ENCODE measurements at places on chromosomes 1 and 21.

GRCh38 chr1:8109216-8109615, 83.1 kb upstream of the ERRFI1 start:
- no peak for DNase-seq

- no peak for DNase-seq
Observed at GRCh38 chr21:15062606-15062965, 2.2 kb downstream of the NRIP1 start.

- no peak for DNase-seq
Observed at GRCh38 chr1:119943216-119943615, 46.9 kb upstream of the ADAM30 start.

- DNase-seq: no peak
Observed at GRCh38 chr1:47703981-47704596, 266.2 kb downstream of the FOXD2 start.

DNA sequence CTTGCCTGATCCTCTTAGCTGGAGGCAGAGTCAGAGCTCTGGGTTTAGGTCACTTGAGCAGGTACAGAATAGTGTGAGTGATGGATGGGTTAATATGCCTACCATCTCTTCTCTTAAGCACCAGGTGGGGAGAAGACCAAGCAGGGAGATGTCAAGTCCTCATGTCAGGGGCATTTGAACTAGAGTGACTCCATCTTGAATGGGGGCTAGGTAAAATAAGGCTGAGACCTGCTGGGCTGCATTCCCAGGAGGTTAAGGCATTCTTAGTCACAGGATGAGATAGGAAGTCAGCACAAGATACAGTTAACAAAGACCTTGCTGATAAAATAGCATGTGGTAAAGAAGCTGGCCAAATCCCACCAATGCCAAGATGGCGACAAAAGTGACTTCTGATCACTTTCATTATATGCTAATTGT, 77.4 kb upstream of the BTG3 start:
- no peak for DNase-seq

DNA sequence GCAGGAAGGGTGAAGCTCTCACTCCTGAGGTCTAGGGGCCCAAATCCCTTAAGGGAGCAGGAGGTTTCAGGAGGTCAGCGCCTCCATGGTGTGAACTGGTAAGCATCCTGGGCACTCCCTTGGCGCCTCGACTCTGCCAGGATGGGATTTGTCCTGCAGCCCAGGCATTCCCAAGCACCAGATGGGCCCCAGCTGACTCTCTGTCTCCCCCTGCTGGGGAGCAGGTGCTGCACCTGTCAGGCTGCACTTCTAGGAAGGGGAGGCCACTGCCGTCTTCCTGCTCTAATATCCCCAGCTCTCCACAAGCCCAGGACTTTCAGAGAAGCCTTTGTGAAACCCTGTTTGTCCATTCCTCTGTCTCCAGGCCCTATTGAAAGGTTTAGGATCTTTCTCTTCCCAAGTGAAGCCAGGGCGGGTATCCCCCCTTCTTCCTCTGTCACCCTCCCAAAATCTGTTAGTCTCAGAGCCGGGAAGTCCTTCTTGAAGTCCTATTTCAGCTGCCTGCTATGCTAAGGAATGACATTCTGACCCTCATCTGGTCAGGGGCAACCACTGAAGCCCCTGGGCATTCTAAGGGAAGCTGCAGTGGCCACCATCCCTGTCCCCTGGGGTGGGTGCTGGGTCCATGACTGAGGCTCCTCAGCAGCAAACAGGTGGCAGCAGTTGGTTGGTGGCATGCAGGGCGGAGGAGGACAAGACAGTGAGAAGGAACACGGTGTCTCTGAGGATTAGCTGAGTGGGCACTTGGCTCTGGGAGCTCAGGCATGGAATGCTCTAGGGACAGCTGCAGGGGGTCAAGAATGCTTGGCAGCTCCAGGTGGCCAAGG, 3.2 kb downstream of the MYBPH start:
- no peak for DNase-seq

GRCh38 chr1:192657760-192658159, 21.8 kb downstream of the RGS13 start:
- no peak for DNase-seq

DNA sequence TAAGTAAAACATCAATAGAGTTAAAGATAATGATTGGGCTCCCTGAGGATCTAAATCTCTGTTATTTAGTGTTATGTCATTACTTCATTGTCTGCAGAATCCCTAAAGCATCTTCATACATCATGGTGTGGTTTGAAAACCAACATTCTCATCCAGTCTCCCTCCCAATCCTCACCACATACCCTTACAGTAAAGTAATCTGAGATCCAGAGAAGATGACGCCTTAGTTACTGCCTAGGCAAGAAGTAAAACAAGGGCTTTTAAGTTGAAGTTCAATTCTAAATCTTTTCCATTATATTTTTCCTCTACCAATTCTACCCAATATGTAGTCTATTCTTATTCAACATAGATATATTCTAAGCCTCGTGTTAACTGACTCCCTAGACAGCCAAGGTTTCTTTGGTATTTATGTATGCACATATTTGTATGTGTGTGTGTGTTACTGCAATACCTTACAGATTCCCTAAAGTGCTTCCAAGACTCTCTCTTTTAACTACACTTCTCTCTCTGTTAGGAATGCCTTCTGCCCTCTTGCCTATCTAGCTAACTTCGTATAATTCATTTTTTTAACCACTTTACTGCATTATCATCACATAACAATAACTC, 17.3 kb downstream of the DPH5 start:
- DNase-seq: no peak

- no peak for DNase-seq
Observed at GRCh38 chr1:108000184-108000583, 35.2 kb upstream of the VAV3 start.

- no peak for DNase-seq
Observed at GRCh38 chr1:208077232-208078075, 166.5 kb upstream of the CD34 start.

- DNase-seq: no peak
Observed at GRCh38 chr1:8404460-8405370, 86.8 kb downstream of the SLC45A1 start.

- no peak for DNase-seq
Observed at GRCh38 chr1:8465692-8466091, 147.8 kb downstream of the SLC45A1 start.

GRCh38 chr21:44692798-44693512, 4.0 kb upstream of the KRTAP10-12 start:
- no peak for DNase-seq

DNA sequence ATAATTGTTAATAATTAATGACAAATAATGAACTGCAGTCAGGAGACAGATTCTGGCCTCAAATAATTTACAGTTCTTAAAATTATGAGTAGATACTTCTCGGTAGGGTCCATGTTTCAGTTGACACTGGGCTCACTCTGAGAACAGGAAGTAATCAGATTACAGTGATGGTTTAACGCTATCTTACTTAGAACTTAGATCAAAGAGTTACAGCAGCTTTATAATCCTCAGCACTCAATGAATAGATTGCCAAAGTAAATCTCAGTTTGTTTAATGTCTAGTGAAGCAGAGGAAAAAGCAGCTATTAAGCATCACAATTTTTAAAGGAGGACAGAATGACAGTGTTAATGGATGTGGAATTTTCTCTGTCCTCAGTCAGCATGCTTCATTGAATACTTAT, 79.6 kb downstream of the PDE4B start:
- no peak for DNase-seq

DNA sequence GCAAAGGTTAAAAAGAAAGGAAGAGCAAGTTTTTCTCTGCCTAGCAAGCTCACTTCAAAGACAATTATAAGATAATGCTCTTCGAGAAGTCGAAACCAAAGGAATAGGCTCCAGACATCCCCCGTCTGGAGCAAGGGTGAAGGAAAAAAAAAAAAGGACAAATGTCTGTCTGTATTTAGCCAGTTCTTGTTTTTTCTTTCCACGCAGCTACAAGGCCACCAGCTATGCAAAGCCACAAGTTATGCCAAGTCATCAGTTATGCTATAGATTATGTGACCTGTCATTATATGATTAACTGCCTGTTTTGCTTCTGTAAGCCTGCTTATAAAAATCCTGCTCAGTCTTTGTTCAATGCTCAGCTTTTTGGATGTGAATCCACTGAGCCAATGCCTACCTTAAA, 2.4 kb upstream of the THEM5 start:
- DNase-seq: no peak

GRCh38 chr1:155933591-155934096, 569 bp downstream of the KHDC4 start:
- no peak for DNase-seq

GRCh38 chr1:90993245-90993644, 28.6 kb downstream of the ZNF644 start:
- no peak for DNase-seq

DNA sequence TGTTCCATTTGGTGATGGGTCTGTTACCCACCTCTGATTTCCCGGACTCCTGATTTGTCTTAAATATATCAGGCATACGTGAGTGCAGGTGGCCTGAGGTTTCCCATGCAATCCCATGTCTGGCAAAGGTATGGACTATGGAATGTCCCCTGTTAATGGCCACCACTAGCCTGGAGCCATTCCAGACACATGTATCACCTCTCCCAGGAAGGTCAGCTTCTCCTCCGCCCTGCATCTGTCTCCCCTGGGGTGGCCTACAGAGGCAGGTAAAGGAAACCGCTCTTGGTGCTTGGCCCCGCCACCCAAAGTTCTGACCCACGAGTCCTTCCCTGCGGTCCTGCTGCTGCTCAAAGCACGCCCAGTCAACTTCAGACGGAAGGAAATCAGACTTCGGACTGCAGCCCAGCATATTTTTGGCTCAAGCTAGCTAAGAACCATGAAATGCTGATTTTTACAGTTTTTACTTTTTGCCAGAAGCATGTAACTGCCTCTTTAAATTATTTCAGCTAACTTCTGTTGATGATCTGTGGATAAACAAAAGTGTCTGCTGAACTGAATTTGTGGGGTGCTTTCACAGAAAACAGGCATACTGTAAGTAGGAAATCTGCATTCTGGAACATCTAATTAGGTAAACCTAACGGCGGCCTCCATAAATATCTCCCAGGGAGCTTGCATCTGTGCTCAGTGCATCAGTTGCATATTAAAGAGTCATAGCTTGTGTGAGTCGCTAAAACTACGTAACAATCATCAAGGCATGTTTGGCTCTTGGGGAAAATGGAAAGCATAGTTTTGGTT, 105.9 kb downstream of the PCP4 start:
- no peak for DNase-seq

- no peak for DNase-seq
Observed at GRCh38 chr21:27813750-27814149, 846.9 kb upstream of the ADAMTS5 start.

GRCh38 chr1:225737161-225737560, 40.5 kb upstream of the SRP9 start:
- DNase-seq: no peak

DNA sequence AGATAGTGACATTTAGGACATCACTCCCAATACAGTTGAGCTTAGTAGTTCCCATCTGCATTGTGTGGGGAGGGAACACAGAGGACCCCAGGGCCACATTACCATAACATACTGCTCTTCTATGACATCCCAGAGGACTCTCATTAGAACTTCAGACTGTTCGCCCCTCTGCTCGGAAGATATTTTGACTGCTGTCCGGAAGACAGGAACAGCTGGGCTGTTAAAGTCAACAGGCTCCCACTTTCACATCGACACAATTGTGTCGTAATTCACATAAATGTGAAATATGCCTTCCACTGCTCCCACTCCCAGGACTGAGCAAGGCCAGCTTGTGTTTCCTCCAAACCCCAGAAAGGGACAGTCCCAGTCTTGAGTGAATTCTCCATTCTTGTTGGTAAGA, 158.4 kb downstream of the SEC16B start:
- DNase-seq: no peak

GRCh38 chr21:38314558-38314957, 57.8 kb downstream of the KCNJ15 start:
- DNase-seq: no peak

GRCh38 chr1:1114431-1114830, 1.5 kb downstream of the C1orf159 start:
- DNase-seq: no peak

DNA sequence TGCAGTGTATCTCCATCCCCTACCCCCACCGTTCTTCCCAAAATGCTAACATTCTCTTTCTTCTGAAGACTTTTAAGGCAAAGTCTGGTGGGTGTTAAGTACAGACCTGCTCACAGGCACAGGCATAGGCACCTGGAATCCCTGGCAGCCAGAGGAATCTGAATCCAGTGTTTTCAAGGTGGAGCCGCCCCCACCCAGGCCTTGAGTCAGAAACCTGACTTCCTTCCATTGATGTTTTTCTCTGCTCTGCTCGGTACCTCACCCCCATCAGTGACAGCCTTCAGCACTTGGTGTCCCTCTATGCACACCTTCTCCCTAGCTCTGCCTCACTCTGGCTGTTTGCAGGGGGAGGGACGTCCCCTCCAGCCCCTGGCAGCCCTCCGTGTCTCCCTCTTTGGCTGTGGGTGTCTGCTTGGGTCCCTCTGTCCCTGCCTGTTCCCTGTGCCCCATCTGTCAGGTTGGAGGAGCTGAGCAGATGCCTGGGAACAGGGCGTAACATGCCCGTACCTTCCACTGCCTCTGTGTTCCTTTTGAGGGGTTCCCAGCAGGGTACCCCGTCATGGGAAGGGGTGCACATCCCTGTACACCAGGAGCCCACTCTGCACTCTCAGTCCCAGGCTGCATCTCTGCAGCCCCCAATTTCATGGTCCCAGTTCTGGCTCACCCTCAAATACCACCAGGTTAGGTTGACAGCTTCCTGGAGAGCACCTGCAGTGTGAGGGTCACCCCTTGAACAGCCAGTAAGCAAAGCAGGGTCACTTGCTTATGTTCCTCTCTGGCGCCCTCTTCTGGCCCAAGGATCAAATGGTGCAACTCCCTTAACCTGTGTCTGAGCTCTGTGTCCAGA, 6.7 kb downstream of the NCDN start:
- peak; percentile 67 for DNase-seq

DNA sequence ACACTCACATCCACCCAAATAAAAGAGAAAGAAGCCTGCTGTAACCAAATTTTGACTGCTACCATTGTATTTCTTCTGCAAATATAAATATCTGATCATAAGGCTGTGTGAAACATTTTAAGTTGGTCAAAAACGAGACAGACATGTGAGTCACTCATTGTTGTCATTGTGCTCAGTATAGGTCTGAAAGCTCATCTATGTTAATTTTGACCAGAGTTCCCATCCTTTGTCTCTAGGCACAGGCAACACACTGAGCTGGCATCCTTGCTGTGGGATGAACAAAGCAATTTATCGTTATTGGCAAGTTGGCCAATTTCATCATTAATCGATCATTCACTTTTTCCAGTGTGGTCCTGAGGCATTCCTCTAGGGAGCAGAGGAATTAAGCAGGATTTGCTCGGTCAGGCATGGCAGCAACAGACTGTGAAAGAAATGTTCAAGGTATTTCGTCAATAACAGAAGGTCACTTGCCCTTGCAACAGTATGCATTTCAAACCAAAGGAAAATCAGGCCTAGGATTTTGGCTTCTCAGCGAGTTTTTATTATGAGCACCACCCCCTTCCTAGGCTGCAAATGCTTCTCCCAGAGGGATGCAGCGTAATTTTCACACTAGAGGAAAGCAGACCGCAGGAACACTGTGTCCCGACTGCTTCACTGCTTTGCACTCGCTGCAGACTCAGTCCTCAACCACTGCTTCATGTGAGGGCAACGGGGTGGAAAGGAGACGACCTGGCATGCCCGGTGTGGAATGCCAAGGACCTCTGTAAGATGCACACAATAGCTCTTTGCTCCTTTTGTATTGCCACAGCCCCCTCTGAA, 87.9 kb upstream of the SMYD2 start:
- DNase-seq: no peak

GRCh38 chr21:45736690-45737484, 93.4 kb downstream of the PCBP3 start:
- no peak for DNase-seq

Data from stimulated activated CD8-positive, alpha-beta memory T cell treated with anti-CD3 and anti-CD28 coated beads, Interleukin-4, amount 100 ng/mL, for 1 hour (primary cell).